ENCODE measurements at places on chromosomes 2 and 18. TPM values are rescaled to one million over a fixed set of nuclear protein-coding genes. Genes with fewer than 3 reads are reported as not detected.

Gene IL36B
- not detected for total RNA-seq

Gene CHRND
- total RNA-seq, result not detected

Gene ARHGAP15
- not detected for total RNA-seq

Gene CAPN14
- 35.1 TPM for total RNA-seq

Gene GRP
- not detected for total RNA-seq

Gene CASP8
- 20.9 TPM for total RNA-seq

Gene DLX2
- total RNA-seq, result not detected

Gene MPP4
- total RNA-seq, result 0.13 TPM

DNA sequence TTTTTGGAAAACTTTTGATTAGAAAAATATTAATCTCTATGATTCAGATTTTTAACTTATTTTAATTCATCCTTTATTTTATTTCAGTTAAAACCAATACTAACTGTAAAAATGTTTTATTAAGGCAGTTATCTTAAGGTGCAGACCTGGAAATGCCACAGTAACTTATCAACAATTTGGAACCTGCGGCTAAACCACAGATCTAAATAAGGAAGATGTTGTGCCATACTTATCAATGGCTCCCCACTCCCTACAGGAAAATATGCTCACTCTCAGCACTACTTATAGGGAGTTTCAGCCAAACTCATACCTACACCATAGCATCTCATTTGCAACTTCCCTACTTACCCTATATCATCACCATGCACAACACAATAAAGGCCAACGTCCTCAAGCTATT lies 226.9 kb upstream of the KYNU start:
- DNase-seq, result no peak

DNA sequence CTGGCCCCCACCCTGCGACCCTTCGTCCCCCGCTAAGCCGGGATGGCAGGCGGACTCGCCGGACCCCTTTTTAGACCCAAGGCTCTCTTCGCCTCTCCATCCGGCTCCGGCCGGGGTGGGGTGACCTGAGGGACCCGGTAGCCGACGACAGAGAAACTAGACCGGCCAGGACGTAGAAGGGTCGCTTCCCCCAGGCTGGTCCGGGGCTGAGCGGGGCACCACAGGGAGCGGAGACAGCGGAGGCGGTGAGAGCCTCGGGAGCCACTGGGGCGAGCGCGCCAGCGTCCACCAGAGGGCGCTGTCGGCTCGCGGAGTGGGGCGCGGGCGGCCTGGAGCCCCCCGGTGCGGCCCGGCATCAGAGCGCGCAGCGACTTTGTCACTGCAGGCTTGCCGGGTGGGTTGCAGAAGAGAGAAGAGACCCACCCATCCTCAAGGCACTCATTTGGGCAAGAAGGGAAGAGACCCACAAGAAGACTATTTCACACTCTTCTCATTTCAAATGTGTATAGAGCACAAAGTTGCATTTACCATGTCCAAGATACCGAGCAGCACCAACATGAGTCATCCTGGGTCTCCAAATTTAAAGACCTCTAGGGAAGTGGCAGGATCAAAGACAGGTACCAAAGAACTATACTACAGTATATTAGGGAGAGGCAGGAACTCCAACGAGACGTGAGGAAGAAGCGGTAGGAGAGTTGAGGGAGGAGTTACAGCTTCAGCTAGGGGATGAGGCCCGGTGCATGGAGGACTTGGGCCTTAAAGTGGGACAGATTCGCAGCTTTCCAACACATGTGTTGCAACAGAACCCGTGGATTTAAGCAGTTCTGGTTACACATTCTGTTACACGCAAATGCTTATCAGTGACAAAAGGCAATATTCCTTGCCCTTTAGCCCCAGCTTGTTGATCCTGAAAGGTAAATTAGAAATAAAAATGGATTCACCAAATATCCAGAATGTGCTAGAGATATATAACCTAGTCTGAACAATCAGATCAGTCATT lies 7.6 kb upstream of the PRKCE start:
- no peak for DNase-seq

DNA sequence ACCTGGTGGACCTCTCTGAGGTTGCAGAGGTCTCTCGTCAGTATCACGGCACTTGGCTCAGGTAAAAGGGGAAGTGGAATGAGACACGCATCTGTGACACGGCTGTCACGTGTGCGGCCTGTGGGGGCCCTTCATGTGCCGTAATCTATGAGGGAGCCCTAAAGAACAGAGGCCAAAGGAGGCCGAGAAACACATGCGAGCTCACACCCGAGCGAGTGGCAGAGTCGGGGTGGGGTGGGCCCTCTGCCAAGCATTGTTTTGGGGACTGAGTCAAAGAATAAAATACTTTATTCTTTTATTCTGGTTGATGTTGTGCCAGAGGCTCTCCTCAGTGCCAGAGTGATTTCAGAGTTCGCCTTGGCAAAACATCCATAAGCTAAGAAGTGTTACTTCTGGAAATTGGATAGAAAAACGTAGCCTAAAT lies 43.3 kb downstream of the PLB1 start:
- DNase-seq, result no peak

DNA sequence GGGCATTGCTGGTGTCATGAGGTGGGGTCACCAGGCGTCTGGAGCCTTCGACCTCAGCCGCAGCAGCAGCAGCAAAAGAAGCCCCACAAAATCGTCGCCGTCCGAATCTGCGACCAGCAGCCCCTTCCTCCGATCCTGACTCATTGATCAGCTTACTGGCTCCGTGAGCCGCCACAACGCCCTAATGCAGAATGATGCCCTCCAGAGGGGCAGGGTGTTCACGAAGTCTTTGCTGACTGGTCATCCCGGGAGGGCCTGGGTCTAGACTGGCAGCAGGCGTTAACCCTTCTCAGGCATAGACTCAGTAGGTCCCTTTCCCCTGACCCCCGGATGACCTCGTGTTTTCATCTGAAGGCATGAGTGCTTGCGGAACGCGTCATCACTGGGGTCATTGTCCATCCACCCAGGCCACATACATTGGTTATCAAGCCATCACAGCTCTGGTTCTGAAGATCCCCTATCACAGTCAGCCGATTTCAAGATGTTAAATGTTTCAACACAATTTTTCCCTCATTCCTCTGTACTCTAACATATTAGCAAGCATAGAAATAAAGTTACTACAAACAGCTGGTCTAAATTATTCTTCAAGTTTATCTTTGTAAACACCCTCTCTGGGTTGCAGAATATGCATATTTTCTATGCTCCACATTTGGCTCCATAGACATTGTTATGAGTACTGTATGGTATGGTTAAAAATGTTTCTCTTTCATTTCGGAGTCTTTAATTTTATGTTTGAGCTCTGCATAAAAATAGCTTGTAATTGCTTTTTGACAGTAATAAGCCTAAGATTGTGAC lies 83.3 kb upstream of the SALL3 start:
- DNase-seq, result no peak

DNA sequence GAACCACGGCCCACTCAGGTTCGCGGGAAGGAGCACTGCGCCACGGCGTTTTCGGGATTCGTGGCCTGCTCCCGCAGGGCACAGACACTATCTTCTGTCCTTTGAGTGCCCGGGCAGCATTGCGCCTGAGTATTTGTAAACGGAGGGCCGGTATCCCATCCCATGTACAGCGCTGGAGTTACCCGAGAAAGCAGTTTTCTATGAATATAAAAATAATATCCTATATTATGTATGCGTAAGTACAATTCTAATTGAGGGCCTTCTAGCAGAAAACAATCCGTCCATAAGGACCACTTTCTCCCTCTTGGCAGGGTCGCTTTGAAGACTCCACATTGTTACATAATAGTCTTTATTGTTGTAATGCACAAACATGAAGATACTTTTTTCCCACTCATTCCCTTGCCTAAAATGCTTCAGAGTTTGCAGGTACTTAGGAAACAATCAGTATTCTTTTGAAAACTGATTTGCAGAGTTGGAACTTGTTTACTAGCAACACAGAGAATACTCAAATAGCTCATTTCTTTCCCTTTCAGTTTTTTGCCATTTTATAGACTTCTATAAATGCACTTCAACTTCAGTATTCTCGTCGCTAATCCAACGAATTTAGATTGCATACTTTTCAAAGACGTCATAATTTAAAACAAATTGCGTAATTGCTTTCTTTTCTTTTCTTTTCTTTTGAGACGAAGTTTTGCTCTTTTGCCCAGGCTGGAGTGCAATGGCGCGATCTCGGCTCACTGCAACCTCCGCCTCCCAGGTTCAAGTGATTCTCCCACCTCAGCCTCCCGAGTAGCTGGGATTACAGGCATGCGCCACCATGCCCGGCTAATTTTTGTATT lies 1.0 kb upstream of the REV1 start:
- no peak for DNase-seq

- peak; percentile 55 for DNase-seq
These were observed 253.1 kb upstream of the NXPH2 start for GRCh38 chr2:139033300-139033699.

DNA sequence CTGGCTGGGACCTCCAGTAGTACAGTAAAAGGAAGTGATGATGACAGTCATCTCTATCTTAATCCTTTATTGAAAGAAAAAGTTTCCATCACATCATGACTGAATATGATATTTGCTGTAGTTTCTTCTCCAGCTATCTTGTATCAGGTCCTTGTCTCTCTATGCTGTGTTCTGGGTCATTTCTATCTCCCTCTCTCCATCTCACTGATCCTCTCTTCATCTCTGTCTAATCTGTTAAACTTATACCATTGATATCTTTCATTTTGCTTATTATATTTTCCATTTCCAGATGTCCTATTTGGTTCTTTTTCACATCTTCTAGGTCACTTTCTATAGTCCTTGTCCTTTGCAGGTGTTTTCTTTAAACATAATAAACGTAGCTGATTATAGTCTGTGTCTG lies 12.3 kb downstream of the CYS1 start:
- DNase-seq, result no peak

DNA sequence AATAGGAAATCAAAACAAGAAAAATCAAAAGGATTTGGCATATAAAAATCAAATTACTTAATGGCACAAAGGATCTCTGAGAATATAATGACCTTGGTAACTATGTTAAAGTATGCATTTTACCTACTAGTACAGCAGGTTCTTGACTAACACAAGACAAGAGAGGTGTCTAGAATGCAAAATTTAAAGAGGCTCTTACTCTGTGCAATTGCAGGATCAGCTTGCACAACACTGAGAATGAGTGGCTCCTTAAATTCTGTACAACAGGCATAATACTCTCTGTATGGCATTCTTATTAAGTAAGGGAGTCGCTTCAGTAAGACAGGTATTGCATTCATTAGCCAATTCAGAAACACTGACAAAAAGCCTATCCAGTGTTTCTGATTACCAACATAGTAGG lies 72.6 kb downstream of the UGP2 start:
- no peak for DNase-seq

DNA sequence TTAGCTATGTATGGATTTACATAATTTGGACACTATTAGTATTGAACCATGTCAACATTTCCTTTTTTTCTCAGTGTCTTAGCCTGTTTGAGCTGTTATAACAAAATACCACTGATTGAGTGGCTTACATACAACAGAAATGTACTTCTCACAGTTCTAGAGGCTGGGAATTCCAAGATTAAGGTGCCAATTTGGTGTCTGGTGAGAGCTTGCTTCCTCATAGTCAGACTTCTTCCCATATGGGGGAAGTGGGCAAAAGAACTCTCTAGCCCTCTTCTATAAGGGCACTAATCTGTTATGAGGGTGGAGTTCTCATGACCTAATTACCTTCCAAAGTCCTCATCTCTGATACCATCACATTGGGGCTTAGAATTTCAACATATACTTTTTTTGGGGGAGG lies 12.6 kb downstream of the ZNF804A start:
- no peak for DNase-seq

GRCh38 chr18:5456577-5457461 lies 87.0 kb downstream of the EPB41L3 start:
- no peak for DNase-seq

GRCh38 chr2:199315299-199316179 lies 142.2 kb downstream of the SATB2 start:
- DNase-seq, result peak; percentile 6

DNA sequence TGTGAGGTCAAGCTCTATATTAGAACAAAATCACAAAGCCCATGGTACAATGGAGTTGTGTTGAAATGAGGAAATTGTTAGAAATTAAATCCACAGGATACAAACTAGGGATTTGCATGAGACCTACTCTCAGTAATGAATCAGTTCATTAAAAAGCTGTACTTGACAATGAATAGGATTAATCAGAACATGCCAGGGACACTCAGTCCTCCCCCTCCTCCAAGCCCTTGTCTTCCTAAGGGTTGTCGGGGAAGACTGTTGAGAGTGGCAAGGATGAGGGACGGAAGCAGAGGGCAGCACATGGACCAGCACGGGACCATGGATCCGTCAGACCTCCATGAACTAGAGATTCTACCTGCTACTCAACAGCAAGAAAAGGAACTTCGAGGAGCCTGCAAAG lies 39.8 kb downstream of the SPRED2 start:
- DNase-seq, result no peak

DNA sequence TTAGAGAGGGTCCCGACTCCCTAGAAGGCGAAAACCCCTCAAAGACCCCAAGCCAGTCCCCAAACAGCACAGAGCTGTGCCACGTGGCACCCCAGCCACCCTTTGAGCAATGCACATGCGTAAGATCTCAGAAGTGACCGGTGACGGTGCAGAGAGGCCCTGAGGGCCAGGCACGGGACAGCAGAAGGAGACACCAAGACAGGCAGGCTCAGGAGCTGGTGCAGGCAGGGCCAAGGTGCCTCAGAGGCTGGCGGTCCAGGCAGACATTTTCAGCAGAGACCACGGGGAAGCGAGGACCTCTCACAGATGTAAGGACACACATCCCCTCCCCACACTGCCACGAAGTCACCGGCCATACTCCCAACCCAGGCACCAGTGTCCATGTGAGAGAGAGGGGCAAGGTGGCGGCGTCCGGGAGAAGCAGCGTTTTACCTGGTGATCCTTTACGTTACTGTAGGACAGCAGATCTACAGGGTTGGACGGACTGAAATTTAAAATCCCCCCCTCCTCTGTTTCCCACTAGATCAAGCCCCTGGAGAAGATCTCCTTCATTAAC lies 2.0 kb upstream of the RAB17 start:
- DNase-seq, result no peak

DNA sequence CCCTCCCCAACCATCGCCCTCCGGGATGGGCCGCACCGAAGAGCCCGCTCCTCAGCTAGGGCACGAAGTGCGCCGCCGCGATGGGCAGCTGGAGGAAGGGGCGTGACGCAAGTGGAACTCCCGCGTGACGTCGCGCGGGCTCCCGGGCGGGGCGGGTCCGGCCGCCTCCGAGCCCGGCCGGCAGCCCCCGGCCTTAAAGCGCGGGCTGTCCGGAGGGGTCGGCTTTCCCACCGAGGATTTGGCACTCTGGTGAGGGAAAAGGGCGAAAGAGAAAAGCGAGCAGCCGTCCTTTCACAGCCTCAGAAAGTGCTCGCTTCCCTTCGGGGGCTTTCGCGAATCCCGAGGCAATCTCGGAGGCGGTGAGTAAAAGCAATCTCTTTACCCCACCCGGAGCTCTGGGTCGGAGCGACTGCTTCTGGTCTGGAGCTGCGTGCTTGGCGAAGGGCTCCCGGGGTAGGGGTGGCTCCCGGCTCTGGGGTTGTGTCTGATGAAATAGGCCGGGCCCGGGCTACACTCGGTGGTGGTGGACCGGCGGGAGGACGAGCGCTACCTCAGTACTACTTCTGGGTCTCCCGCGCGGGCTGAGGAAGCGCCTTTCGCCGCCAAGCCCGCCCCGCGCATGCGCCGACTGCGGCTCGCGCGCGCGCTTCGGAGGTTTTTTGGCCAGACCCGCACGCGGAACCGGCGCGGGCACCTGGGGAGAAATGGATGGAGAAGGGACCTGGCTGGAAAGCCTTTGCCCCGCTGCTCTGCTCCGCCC lies at the start of gene RBBP8:
Gene RBBP8 (plus strand): TSS at position 123 of the 760 bp plus-strand sequence. CDS start 3,524 bp downstream, outside the sequence.
- DNase-seq, result peak; percentile 55

Data from bronchial epithelial cell (primary cell).